HFFc6 (cell line): ENCODE measurements at places on chromosomes 2 and 18. TPM values are rescaled to one million over a fixed set of nuclear protein-coding genes. Genes with fewer than 3 reads are reported as not detected.
A peak's percentile ranks its signal among the peaks of the same experiment; 100 is the strongest.

ST6GAL2 gene
- total RNA-seq, result 0.12 to 0.14 TPM in 2 of 3 replicates, not detected in the other

GRCh38 chr18:69885841-69886531 is 61.7 kb downstream of the CD226 start:
- no peak for DNase-seq

DNA sequence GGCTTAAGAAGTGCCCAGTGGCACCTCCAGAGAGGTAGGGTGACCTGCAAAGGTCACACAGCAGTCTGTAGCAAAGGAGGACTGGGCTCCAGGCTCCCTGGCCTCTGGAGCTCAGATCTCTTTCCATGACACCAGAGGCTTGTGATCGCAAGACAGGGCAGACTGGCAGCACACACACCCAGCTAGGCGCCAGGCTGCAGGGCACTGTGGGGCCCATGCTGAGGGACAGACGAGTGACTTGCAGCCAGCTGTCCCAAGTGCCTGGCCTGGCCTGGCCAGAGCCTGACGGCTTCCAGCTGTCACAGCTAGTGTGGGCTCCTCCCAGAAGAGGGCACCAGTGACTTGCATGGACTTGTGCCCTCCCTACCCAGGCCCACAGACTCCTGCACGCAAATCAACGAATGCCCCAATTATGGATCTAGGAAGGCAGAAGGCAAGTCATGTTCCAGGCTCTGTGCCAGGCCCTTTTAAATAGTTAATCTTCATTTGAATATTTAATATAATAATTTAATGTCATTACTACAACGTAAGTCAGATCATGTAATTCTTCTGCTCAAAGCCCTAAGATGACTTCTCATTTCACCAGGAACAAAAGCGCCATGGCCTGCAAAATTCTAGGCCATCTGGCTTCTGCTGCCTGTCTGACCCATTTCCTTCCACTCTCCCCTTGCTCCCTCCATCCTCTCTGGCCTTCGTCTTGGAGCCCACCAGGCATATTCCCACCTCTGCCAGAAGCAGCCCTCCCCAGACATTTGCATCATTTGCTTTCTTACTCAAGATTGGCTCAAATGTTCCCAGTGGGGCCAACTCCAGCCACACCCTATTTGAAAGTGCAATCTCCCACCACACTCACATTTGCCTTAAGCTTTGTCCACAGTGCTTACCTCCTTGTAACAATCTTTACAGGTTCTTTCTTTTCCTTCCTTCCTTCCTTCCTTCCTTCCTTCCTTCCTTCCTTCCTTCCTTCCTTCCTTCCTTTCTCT is 3.7 kb upstream of the SPEG start:
- peak; percentile 31 for DNase-seq

PCBP1 gene
- 267 to 364 TPM (median 308 TPM) in 3 replicates for total RNA-seq

- no peak for DNase-seq
Observed at GRCh38 chr2:127348426-127349000, 39.3 kb downstream of the MAP3K2 start.

- DNase-seq, result no peak
Observed at GRCh38 chr2:162315938-162316337, 2.5 kb downstream of the IFIH1 start.

DNA sequence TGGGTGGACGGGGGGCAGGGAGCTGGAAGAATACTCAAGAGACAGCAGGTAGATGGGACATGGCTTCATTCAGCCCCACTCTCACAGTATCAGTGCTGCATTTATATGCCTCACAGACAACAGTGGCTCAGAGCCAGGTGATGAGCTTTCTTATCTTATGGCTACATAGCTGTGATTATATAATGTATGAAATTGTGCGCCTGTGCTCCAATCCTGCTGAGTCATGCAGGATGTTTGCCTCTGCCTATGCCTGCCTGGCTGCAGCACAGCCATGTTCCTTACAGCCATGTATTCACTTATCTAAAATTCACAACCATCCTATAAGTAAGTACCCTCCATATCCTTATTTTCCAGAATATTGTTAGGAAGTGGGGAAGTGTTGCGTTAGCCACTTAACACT is 37.7 kb upstream of the RNF103 start:
- no peak for DNase-seq

- DNase-seq, result no peak
Observed at GRCh38 chr2:176205126-176205525, 16.7 kb downstream of the HOXD1 start.
